Panc1 (cell line): ENCODE measurements at places on chromosomes 4 and X. TPM values are rescaled to one million over a fixed set of nuclear protein-coding genes. Genes with fewer than 3 reads are reported as not detected.

GRCh38 chr4:154961263-154961662, 180.2 kb downstream of the RBM46 start:
- H3K27ac ChIP-seq: no peak overlapping the region
- H3K4me3 ChIP-seq: no peak overlapping the region
- no peaks in the 10 kb centered on the region for H3K36me3 ChIP-seq
- H3K27me3 ChIP-seq: no peaks in the 10 kb centered on the region
- H3K4me1 ChIP-seq: no peaks in the 10 kb centered on the region

- H3K4me3 ChIP-seq: no peak overlapping the region
- no peaks in the 10 kb centered on the region for H3K4me1 ChIP-seq
- no peak for DNase-seq
- no peak overlapping the region for H3K27ac ChIP-seq
- no peaks in the 10 kb centered on the region for H3K27me3 ChIP-seq
Observed at GRCh38 chrX:20189171-20189570, 47.5 kb upstream of the EIF1AX start.

GRCh38 chr4:37447886-37448285, 203.3 kb downstream of the NWD2 start:
- H3K36me3 ChIP-seq: no peaks in the 10 kb centered on the region
- H3K27ac ChIP-seq: no peak overlapping the region
- no peak overlapping the region for H3K4me3 ChIP-seq
- H3K4me1 ChIP-seq: no peaks in the 10 kb centered on the region
- DNase-seq: no peak

- H3K36me3 ChIP-seq: no peaks in the 10 kb centered on the region
- DNase-seq: no peak
- no peaks in the 10 kb centered on the region for H3K27me3 ChIP-seq
- H3K4me3 ChIP-seq: no peak overlapping the region
- H3K27ac ChIP-seq: peak overlapping the region; percentile 83
Observed at GRCh38 chr4:83207497-83208101, 77.0 kb downstream of the COQ2 start.

DNA sequence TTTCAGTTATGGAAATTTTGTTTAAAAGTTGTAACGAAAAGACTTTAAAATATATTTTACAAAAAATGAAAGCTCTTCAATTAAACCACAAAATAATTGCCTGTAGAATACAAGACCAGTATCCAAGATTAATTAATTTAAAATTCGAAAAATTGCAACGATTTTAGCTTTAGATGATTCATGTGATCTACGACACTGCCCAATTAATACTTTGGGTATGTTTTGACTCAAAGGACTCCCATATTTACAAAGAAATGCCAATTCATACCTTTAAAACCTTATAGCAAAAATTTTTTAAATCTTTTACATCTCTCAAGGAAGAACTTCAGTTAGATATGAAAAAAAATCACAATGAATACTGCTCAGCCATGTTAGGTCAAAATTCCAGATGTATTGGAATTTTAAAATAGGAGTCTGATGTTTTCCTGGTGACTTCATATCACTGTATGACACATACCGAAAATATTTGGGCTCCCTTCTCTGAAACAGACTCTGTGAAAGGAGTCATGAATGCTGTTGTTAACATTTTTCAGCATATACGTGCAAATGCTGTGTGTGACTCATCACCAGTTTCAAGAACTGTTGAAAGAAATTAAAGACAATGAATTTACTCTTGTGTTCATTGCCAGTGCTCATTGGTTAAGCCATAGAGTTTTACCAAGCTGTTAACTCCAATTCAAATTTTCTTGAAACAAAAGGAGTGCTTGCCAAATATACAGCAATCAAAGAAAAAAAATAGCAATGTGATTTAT, 13.8 kb upstream of the SMS start:
- peaks cover 2% of the 10 kb centered on the region; the same call in 1 of the 2 replicates for H3K4me1 ChIP-seq
- peak; percentile 70 for DNase-seq
- H3K36me3 ChIP-seq: no peaks in the 10 kb centered on the region
- no peaks in the 10 kb centered on the region for H3K27me3 ChIP-seq
- peak overlapping the region; percentile 87 for H3K27ac ChIP-seq

GRCh38 chr4:143202824-143203223, 18.1 kb downstream of the USP38 start:
- H3K27ac ChIP-seq: no peak overlapping the region
- no peak overlapping the region for H3K4me3 ChIP-seq
- DNase-seq: no peak
- H3K4me1 ChIP-seq: no peaks in the 10 kb centered on the region
- H3K27me3 ChIP-seq: no peaks in the 10 kb centered on the region
- peaks cover 16% of the 10 kb centered on the region for H3K36me3 ChIP-seq

GRCh38 chr4:159685340-159686092, 582.6 kb downstream of the RAPGEF2 start:
- H3K36me3 ChIP-seq: no peaks in the 10 kb centered on the region
- H3K27me3 ChIP-seq: no peaks in the 10 kb centered on the region
- no peak overlapping the region for H3K27ac ChIP-seq
- no peak overlapping the region for H3K4me3 ChIP-seq

GRCh38 chrX:134251241-134251640, 14.3 kb downstream of the CCDC160 start:
- DNase-seq: no peak
- H3K36me3 ChIP-seq: no peaks in the 10 kb centered on the region
- no peak overlapping the region for H3K4me3 ChIP-seq
- H3K27me3 ChIP-seq: peaks cover 8% of the 10 kb centered on the region; the same call in 1 of the 2 replicates
- H3K4me1 ChIP-seq: no peaks in the 10 kb centered on the region
- no peak overlapping the region for H3K27ac ChIP-seq

DNA sequence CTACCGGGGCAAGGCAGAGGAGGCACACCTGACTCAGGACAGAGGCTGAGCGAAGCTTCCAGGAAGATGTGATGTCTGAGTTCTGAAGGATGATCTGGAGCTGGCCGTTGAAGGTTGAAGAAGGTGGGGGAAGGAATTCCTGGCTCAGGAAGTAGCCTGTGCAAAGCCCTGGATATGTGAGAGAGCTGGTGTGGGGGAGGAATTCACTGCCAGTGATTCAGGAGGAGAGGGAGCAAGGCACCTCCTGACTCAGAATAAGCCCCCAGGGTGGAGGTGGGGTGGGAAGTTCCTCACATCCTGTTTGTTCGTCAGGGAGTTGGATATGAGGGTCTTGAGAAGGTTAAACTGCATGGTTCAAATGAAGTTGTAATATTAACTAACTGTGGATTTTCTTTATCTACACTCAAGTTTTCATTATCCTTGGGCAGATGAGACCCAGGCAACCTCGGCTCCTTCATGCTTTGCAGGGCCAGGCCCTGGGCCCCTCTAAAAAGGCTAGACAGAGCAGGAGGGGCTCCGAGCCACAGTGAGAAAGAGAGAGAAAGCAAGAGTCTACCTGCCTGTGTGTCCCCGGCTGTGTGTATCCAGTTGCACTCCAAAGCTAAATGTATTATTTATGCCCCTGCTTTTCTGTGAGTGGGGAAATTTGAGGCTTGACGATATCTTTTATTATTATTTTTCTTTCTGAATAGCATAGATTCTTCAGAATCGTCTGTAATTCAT, 7.1 kb downstream of the NHSL2 start:
- H3K36me3 ChIP-seq: no peaks in the 10 kb centered on the region
- no peaks in the 10 kb centered on the region for H3K4me1 ChIP-seq
- no peak overlapping the region for H3K4me3 ChIP-seq
- H3K27ac ChIP-seq: no peak overlapping the region
- no peak for DNase-seq

DNA sequence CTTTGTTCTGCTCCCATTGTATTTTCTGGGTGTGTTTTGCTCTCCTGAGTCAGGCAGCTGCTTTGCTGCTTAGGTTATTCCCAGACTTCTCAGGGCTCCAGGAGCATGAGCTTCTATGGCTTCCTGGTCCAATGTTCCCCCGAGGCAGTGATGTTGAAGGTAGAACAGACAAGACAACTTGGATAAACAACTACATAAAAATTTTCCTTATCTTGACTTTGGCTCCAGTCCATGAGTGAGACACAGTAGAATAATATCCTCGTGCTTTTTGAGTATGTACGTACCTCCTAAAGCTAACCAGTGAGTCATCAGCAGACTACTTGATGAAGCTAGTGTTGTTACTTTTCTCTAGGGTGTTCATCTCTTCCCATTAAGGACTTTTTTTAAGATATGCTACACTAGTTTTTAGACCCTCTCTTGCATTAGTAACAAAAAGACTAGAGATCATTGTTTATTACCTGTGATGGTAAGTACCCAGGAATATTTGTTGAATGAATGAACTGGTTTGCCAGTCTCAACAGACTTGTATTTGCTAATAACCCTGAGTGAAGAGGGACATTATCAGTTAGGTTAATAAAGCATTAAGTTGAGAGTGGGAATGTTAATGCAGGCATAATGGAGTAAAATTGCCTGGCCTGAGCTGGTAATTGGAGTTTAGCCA, 131.9 kb downstream of the FHIP1A start:
- no peak overlapping the region for H3K4me3 ChIP-seq
- peak; percentile 93 for DNase-seq
- no peaks in the 10 kb centered on the region; the same call in 1 of the 2 replicates for H3K27me3 ChIP-seq
- no peaks in the 10 kb centered on the region for H3K4me1 ChIP-seq
- no peaks in the 10 kb centered on the region for H3K36me3 ChIP-seq

DNA sequence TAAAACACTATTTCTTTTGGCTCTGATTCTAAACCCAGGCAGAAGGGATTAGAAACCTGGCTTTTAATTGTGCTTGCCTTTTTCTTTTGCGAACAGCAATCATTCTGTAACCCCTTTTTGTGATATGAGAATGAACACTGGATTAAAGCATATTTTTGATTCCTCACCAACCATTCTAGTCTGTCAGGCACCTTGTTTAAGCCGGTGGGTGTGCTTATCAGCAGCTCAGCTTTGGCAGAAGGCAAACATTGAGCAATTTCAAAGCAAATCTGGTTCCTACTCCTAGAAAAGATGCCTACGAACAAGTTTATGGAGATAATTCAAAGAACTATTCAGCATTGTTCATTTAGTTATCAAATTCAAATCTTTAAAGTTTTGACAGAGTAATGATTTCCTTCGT, 265.1 kb upstream of the FAM241A start:
- H3K27ac ChIP-seq: no peak overlapping the region
- H3K27me3 ChIP-seq: no peaks in the 10 kb centered on the region
- H3K4me3 ChIP-seq: no peak overlapping the region
- no peaks in the 10 kb centered on the region for H3K4me1 ChIP-seq
- H3K36me3 ChIP-seq: no peaks in the 10 kb centered on the region

DNA sequence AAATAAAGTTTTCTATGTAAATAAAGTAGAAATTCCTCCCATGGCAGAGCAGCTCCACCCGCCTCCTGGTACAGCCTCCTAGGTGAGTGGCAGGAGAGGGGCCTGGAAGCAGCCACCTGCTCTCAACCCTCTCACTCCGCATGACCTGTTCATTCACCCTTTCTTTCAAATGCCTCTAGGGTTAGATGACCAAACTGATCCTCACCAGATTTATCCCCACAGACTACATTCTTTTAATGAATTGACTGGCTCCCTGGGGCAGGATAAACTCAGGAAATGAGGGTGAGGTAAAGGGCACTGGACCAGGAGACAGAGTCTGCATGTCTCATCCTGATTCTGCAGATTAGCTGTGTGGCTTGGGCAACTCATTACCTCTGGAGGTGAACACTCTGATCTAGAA, 32.6 kb upstream of the NKX6-1 start:
- peaks cover 30% of the 10 kb centered on the region for H3K4me1 ChIP-seq
- peak overlapping the region; percentile 90 for H3K27ac ChIP-seq
- H3K4me3 ChIP-seq: no peak overlapping the region
- DNase-seq: no peak

Gene DMRTC1
- total RNA-seq: 0.31 TPM

Gene SASH3
- 0.33 TPM for total RNA-seq

Gene MAGEC3
- not detected for total RNA-seq

Gene UGT2B11
- total RNA-seq: not detected

Gene SOX3
- total RNA-seq: not detected

Gene ELOVL6
- 0.54 TPM for total RNA-seq

Gene GSX2
- not detected for total RNA-seq
